ENCODE measurements at places on chromosomes 3 and 15.
A peak's percentile ranks its signal among the peaks of the same experiment; 100 is the strongest.

- no peak for DNase-seq
These were observed 63.8 kb downstream of the IGSF11 start for GRCh38 chr3:118970819-118971218.

DNA sequence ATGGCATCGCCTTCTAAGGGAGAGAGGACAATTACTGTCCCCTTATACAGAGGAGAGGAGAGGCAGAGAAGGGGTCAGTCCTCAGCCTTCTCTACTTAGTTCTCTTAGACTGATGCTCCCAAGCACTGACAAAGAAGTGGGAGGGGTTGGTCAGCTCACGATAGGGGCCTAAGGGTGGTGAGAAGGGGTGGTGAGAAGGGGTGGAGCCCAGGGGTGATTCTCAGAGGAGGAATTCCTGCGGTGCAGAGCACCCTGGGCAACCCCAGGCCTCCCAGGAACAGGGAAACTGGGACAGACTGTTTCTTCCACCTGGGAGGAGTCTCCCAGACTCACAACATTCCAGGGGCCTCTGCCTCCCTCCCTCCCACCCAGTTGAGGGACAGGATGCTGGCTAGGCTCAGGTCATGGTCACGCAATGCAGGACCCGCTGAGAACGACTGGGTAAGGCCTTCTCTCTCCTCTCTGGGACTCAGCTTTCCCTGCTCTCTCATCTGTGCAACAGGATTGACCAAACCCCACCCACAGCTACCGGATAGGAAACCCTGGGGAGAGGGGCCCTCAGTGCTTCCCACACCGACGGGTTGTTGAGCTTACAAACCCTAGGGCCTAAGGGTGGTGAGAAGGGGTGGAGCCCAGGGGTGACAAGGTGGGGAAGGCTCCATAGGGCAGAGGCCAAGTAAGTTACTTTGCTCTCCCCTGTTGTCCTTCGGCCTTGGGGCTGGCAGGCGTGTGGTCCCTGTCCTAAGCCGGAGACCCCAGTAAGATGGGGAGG is 1.5 kb downstream of the TPRA1 start:
- peak; percentile 25 for DNase-seq

DNA sequence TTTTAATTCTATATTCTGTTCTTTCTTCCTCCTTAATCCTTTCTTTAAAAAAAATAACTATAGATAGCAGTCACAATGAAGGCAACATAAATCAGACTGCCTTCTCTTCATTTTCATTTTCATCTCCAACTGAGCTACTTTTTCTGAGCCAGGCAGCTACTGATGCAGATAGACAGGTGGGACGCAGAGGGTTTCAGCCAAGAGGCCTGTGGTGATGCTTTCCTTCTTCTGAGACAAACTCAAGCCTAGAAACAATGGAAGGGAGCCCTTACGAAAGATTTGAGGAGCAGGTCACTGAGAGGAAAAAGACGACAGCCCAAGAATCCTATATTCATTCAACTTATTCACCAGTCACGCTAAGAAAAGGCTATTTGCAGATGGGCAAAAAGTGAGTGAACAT is 220.0 kb upstream of the MLF1 start:
- DNase-seq: no peak

- DNase-seq: peak; percentile 87
These were observed 7.5 kb downstream of the CMTM7 start for GRCh38 chr3:32399030-32399620.

- DNase-seq: no peak
These were observed 271.7 kb downstream of the CNTN4 start for GRCh38 chr3:2370317-2370716.

- peak; percentile 68 for DNase-seq
These were observed 191.9 kb upstream of the TSC22D2 start for GRCh38 chr3:150216041-150216811.

DNA sequence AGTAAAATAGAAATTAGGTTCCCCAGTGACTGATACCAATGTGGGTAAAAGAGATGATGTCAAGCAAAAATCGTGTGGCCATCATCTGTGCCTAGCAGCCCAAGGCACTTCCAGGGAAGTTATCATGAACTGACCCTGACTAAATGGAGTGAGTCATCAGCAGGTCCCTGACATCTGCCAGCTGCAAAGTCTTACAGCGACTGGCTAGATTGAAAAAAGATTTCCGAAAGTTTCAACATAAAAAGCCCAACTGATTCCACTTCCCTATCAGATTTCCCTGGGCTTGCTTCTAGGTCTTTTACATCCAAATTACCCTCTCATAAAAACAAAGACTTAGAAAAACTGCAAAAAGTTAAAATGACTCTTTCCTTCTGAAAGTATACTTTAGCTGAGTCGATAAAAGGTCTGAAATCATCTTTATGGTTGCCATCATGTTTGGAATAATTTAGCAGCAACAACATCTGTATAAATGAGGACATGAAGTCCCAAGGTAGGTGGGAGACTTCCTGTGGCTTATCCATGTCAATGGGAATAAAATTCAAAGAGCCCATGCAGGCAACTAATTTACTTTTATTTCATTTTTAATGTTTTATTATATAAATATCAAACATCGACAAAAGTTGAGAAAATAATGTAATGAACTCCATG is 342.8 kb downstream of the ERC2 start:
- DNase-seq: peak; percentile 44

- DNase-seq: peak; percentile 94
These were observed at the start of gene USP4 for GRCh38 chr3:49339941-49340800. TSS of gene USP4 (minus strand) at chr3:49340053. CDS start at chr3:49340024, 29 bp downstream.

DNA sequence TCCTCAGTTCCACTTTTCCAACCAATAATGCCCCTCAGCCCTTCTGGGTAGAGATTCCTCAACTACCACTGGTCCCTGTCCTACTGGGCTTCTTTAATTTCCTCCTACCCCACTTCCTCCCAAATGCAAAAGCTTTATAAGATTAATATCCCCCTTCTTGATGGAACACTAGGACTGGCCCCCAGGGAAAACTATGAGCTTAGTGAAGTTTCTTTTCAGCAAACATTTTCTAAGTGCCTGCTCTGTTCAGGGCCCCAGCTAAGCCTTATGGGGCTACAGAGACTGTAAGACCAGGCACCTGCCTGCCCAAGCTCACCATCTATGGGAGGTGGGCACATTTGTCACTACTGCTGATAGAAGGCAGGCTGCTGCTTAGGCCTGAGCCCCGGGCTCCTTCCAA is 79.4 kb downstream of the RPLP1 start:
- DNase-seq: no peak

DNA sequence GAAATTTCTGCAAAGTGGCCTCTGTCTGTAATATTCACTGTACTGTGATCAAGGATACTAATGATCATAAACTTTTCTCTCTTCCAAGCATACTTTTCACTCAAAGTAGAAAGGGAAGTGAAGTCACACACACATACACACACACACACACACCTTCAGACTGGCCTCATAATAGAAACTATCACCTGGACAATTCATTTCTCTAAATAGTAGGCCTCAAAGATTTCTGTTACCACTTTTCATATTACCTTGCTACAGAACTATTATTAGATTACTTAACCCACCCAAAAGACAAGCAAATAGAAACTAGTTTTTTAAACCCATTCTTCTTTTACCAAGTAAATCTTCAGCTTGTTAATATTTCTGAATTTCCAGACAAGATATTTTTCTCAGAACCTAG is 12.2 kb downstream of the CPB1 start:
- no peak for DNase-seq

DNA sequence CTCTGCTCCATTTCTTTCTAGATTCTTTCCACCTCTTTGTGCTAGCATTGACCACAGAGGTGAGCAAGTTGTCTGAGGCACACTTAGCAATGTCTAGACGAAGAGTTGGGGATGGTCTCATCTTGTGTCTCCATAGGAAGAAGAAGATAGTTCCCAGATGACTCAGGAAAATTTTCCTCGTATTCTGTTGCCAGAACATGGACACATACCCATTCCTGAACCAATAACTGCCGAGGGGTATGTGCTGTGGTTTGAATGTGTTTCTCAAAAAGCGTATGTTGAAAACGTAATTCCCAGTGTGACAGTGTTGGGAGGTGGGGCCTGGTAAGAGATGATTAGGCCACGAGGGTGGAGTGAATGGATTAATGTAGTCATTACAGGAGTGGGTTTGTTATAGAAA is 107.5 kb upstream of the GALNT15 start:
- DNase-seq: no peak

GRCh38 chr15:81506071-81506470 is 132.1 kb upstream of the TMC3 start:
- DNase-seq: no peak

- peak; percentile 52 for DNase-seq
These were observed 60.2 kb upstream of the ACP3 start for GRCh38 chr3:132256989-132257388.

DNA sequence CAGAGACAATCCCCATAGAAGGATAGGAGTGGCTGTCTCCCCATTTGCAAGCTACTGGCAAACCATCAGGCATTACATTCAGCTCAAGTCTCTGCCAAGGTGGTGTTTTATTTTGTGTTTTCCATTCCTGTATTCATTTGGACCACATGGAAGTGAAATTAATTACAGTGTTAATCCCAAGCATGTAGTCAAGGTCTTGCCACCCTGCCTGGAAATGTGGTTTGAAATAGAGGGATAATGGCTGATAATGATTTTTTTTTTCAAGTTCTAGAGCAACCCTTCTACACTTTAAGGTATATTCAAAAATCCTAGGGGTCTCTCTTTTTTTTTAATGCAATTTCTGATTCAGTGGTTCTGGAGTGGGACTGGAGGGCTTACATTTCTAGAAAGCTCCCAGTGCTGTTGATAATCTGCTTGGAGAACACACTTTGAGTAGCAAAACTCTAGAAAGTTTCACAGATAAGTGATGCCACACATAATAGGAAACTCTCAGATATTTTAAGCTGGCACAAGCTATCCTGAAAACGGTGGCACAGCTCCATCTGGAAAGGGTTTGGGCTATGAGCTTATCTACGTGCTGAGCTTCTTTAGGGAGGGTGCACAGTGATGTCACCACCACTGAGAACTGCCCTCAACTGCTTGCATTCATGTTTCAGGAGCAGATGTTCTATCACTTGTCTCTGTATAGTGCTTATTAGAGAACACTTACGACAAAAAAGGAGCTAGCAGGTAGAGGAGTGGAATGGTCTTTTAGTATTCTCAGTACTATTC is 140.1 kb upstream of the IL12A start:
- no peak for DNase-seq

DNA sequence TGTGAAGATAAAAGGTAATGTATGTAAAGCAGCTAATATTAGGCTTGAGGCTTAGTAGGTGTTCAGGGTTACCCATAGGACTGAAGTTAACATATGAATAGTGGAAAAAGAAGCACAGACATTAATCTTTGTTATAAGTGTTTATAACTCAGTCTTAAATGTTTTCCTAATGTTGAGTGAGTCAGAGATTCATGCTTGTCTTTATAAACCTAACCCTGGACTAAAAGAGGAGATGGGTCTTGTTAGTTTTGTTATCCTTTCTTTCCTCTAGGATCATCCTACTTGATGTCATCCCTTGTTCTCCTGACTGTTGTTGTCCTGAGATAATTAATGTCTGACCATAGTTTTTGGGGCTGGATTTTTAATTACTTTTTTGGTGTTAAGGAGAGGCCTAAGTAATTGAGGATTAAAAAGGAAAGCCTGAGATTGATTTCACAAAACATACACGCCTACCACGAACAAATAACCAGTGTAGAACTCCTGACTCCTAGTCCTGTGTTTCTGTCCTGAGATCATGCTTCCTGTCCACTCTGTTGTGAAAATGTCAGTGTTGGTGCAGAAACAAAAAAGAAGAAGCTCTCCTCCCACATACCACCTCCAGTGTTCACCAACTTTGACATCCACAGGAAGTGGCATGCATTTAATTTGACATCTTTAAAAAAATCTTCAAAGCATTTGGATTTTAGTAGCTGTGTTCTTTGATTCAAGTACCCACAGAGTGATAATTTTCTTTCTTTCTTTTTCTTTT is 8.4 kb downstream of the MITF start:
- no peak for DNase-seq

GRCh38 chr3:54122324-54123002 is at the start of gene CACNA2D3:
TSS of gene CACNA2D3 (plus strand) at chr3:54122552.
- peak; percentile 59 for DNase-seq

DNA sequence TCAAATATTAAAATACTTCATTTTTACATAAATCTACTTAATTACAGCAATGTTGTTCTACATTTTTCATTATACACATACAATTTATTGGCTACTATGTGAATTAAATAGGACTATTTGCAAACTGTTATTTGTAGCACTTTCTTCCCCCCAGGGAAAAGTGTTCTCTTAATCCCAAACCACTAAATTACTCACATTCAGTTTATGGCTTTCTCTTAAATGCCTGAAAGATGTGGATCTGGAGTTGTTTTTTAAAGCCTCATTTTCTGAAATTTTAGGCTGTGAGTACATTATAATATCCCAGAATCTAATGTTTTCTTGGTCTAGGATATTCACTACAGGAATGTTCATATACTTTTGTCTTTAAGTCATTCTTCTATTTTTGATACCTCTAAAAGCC is 32.7 kb downstream of the PRTG start:
- DNase-seq: no peak

DNA sequence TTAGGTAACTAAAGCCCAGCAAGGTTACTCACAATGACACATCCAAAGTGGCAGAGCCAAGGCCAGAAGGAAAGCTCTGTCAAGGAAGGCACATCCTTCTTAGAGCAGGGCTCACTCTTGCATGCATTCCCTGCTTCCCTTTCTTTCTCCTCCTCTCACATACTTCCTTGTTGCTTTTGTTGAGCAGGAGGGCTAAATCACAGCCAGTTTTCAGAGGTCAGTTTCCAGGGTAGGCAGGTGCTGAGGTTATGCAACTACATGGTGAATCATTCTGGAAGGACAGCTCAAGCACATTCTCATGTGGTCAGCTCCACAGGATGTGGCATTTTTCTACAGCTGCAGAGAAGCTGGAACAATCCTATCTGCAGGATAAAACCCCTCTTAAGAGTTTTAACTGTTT is 275.6 kb downstream of the ZNF621 start:
- DNase-seq: no peak

- DNase-seq: peak; percentile 60
These were observed 3.0 kb downstream of the ROBO2 start for GRCh38 chr3:77042882-77043281.

GRCh38 chr3:158918008-158918407 is 116.2 kb downstream of the MFSD1 start:
- peak; percentile 68 for DNase-seq

DNA sequence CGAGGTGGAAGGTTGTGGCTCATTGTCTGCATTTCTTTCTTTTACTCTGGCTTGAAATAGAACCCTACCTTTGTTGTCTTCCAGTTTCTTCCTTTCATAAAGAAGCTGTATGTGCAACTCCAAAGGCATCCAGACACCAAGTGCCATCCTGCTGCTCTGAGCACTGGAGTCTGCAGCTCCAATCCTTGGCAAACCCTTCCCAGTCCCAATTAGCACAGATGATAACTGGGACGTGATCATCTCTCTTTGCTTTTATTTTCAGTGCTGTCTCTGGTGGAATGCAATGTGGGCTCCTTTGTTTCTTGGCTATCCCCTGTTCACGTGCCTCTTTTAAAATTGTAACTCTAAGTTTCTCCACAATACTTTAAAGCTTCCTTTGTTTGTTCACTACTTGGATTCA is 140.9 kb downstream of the AQP9 start:
- no peak for DNase-seq

All from eye (tissue), 1 donor.